ENCODE measurements at places on chromosomes 7 and 10.
A peak's percentile ranks its signal among the peaks of the same experiment; 100 is the strongest.

DNA sequence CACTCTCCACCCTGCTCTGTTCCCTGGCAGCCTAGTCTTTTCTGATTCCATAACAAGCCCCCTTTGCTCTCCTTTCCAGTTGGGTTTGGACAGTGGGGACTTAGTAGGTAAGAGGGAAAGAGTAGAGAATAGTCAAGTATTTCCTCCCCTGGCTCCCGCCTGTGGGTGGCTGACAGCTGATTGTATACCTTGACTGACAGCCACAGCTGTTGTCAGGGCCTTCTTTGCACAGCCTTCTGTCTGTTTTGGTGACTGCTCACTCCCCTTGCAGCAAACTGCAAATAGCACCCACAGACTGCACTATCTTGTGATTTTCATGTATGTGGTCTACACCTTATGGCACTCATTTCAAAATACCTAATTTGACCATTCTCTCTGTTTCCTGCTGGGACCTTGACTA, 486.3 kb downstream of the ACTR3B start:
- no peaks in the 10 kb centered on the region for H3K36me3 ChIP-seq
- no peaks in the 10 kb centered on the region for H3K4me1 ChIP-seq
- H3K27me3 ChIP-seq = no peaks in the 10 kb centered on the region

DNA sequence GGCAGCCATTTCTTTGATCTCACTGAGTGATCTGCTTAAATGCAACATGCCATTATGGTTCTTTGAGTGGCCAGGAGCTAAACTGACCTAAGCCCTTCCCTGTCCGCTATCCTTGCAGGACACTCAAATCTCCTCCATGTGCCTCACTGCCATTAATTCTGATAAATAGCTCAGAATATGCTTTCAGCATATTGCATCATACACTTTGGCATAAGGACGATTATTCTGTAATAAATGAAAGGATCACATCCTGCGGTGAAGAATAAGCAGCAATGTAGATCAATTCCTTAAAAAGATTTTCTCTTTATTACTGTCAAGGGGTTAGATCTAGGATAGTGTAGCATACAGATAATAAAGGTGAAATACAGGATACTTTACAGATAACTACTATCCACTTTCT, 231.8 kb upstream of the CTBP2 start:
- no peak overlapping the region for H3K4me3 ChIP-seq
- no peak overlapping the region for H3K27ac ChIP-seq
- no peaks in the 10 kb centered on the region for H3K36me3 ChIP-seq
- DNase-seq = no peak

- peaks cover 6% of the 10 kb centered on the region for H3K36me3 ChIP-seq
- H3K27ac ChIP-seq = no peak overlapping the region
- H3K27me3 ChIP-seq = no peaks in the 10 kb centered on the region
- H3K4me3 ChIP-seq = no peak overlapping the region
- peaks cover 9% of the 10 kb centered on the region for H3K4me1 ChIP-seq
- no peak for DNase-seq
Measured at GRCh38 chr10:70832221-70832620, 16.5 kb downstream of the SGPL1 start.

DNA sequence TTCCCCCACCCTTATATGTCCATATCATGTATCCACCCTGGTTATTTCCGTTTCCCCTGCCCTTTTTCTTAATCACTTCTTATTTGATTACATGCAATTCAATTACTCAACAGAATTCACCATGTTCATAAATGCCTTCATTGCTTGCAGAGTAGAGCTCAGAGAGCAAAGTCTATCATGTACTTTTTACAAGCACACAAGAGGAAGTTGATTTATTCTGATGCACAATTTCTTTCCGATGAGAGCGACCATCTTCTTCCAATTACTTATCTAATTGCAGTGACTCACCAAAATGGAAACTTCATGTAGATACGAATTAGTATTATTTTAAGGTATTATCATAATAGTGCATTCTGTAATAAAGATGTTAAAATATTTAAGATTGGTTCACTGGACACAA, 430.5 kb upstream of the KLF6 start:
- no peak overlapping the region for H3K4me3 ChIP-seq
- H3K36me3 ChIP-seq = no peaks in the 10 kb centered on the region
- H3K27ac ChIP-seq = no peak overlapping the region
- no peak for DNase-seq
- no peaks in the 10 kb centered on the region for H3K27me3 ChIP-seq

GRCh38 chr7:94366832-94367231, 27.9 kb upstream of the COL1A2 start:
- peak overlapping the region; percentile 93 for H3K27ac ChIP-seq
- H3K36me3 ChIP-seq = no peaks in the 10 kb centered on the region
- no peak overlapping the region for H3K4me3 ChIP-seq
- peaks cover 56% of the 10 kb centered on the region for H3K4me1 ChIP-seq
- H3K27me3 ChIP-seq = no peaks in the 10 kb centered on the region
- no peak for DNase-seq
